ENCODE measurements at places on chromosomes 4 and X. TPM values are rescaled to one million over a fixed set of nuclear protein-coding genes. Genes with fewer than 3 reads are reported as not detected.
A peak's percentile ranks its signal among the peaks of the same experiment; 100 is the strongest.

FRAS1 gene
- 32.8 TPM for total RNA-seq

CDX4 gene
- total RNA-seq: not detected

- no peak for DNase-seq
Measured at GRCh38 chrX:155611302-155611701, 1.4 kb downstream of the TMLHE start.

GRCh38 chr4:127145006-127145540, 487.7 kb upstream of the INTU start:
- peak; percentile 58 for DNase-seq

DNA sequence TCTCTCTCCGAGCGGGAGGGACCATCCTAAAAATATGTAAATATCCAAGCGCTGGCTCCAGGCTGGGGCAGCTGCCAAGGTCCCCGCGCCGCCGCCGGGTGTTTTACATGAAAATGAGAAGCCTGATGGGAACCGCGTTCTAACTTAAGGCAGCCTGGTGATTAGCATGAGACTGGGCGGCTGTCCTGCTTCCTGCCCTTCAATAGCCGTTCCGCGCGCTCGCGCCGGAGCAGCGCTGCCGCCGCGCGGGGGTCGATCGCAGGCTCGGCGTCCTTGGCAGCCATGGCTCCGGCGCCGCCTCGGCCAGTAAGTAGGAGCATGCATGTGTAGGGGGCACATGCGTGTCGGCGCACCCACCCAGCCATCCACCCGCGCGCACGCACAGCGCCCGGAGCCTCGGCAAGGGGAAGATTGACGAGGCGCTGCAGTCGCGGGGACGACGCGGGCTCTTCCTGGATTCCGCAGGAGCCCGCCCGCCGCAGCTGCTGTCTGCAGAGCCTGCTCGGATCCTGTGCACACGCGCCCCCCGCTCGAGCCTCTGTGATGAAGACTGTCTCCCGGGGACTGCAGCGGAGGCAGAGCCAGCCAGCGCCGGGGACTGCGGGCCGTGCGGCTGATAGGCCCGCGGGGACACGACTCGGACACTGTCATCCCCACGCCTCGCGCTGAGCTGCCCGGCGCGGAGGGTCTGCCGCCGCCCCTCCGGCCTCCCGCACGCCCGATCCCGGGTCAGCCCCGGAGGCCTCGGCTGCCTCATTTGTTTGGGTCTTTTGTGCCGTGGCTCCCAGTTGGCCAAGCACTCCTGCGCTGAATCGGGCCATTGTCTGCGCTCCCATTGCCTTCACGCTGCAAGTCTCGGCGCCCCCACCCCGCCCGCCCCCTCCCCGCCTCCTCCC, 734 bp downstream of the STOX2 start:
- DNase-seq: peak; percentile 45

- DNase-seq: no peak
Measured at GRCh38 chrX:66731398-66731797, 92.5 kb upstream of the EDA2R start.

Measured in SJCRH30 (cell line).